ENCODE measurements at places on chromosomes 6 and 20.

- no peak for DNase-seq
Observed at GRCh38 chr6:35435074-35435837, 16.9 kb upstream of the FANCE start.

DNA sequence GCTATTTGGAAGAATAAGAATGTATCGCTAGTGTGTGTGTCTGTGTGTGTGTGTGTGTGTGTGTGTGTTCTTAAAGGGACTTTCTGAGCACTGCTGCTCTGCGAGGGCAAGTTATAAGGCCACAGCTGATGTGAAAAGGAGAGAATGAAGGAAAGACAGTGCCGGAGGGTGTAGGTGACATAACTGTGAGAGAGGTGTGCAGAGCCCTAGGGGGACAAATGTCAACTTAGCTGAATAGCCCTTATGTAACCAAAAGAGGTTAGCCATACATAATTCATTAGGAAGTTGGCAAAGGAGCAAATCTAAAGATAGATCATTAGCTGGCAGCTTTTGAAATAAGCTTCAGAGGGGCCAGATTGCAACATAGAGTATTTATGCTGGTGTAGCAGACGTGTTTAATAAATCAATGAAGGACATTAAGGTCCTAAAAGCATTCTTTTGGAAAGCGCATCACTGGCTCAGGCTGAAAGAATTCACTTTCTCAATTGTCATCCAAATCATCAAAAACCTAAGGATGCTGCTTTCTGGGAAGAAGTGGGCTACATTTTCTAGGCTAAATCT is 81.0 kb downstream of the NDUFAF5 start:
- no peak for DNase-seq

DNA sequence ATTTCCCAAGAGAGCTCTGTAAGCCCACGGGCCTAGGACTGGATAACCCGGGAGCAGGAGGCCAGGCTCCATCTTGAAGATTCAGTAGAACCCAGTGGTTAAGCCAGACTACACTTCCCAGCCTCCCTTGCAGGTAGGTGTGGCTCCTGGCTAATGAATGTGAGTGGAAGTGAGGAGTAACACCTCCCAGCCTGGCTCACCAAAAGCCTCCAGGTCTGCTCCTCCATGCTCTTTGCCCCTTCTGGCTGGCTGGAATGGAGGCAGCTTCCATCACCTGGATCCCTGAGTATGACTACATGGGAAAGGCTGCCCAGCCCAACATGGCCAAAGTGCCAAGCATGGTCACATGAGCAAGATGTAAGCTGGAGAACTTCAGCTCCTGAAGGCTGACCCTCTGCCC is 9.7 kb downstream of the LRRN4 start:
- DNase-seq, result no peak

GRCh38 chr20:17358854-17359253 is 132.0 kb downstream of the PCSK2 start:
- no peak for DNase-seq

GRCh38 chr6:76351275-76351674 is 278.8 kb upstream of the IMPG1 start:
- no peak for DNase-seq

DNA sequence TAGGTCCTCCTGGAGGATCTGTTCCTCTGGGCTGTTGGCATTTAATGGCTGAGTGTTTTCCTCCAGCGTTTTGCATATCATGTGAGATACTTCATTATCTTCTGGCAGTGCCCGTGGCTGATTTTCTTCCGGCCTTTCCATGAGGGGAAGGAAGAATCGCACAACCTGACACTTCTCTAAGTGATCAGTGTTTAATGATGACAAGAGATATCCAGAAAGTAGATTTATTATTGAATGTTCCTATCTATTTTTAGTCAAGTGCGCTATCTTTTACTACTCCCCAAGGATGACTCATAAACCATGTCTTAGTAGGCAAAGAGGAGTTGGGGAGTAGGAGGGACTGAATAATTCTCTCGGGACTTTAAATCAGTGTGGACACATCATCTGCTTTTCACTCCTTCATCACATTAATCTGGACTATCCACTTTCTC is 149.7 kb downstream of the PLCB4 start:
- no peak for DNase-seq

DNA sequence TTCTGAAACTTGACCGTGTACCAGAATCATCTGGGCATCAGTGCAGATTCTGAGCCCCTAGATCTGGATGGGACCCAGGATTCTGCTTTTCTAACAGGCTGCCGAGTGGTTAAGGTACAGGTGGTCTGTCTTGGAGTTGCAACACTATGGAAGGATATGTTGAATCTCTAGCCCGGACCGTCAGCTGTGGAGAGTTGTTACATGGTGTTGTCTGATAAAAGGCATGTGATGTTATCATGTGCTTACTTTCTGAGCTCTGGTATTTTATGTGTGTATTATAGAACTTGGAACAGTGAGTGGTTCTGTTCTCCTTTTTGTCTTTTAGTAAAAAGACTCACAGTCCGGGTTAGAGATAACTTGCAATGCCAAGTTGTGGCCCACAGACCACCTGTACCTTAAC is 123.0 kb downstream of the JARID2 start:
- no peak for DNase-seq

- DNase-seq, result no peak
Observed at GRCh38 chr6:27334141-27334540, 22.1 kb upstream of the POM121L2 start.

- DNase-seq, result no peak
Observed at GRCh38 chr6:87396595-87397392, 11.0 kb upstream of the CFAP206 start.

DNA sequence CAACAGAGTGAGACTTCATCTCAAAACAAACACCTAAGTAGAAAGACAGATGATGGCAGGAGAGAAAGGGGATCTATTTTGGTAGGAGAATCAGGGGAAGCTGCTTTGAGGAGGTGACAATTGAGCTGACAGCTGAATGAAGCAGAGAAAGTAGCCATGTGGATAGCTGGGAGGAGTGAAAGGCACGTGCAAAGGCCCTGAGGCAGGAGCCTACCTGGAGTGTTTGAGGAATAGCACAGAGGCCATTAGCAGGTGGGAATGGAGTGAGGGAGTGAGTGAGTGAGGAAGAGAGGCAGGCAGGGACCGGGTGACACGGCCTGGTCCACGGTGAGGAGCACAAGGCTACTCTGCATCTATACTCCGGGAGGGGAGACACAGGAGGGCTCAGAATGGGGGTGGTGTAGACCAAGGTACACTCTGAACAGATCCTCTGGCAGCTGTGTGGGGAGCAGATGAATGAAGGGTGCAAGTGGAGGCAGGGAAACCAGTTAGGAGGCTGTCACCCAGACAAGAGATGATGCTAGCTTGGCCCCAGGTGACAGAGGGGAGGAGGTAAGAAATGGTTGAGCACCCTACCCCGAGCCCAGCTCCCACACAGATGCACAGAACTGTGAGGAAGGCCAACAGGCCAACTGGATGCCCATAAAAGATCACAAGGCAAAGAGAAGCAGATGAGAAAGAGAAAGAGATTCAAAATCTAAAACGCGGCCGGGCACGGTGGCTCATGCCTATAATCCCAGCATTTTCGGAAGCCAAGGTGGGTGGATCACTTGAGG is 43.6 kb downstream of the NFATC2 start:
- DNase-seq, result no peak

GRCh38 chr20:46544576-46544975 is 5.9 kb downstream of the OCSTAMP start:
- no peak for DNase-seq

DNA sequence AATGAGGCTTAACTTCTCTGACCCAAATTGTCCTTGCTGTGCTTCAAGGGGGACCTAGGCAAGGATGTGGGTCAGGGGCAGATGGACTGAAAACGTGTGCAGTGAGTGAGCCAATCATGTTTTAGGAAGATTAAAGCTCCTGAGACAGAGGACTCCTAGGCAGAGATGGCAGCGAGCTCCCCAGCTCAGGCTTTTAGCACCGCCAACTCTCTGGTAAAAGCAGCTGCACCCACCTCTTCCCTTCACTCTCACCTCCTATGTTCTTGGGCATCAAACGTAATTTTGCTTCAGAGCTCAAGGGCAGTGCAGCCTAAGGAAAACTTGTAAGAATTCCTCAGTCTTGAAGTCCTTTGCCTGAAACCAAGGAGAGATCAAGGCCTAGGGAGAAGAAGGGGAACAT is 10.3 kb downstream of the RPP21 start:
- no peak for DNase-seq

GRCh38 chr6:170029416-170030283 is 261.2 kb downstream of the DLL1 start:
- DNase-seq, result no peak

DNA sequence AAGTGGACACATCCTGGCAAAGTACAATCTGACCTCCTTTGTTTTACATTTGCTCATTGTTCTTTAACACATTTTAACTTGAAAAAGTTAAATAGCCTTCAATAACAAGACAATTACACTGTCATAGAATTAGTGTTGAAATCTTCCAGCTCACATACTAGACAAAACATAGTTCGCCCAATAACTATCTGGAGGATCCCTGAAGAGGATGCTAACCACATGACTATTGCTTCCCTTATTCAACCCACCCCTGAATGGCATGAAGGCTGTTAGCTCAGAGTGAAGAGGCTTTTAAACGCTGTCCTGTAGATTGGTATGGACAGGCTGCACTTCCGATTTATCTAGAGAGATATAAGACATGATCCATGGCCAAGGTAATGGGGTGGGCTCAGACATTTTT is 15.0 kb upstream of the DSE start:
- no peak for DNase-seq

DNA sequence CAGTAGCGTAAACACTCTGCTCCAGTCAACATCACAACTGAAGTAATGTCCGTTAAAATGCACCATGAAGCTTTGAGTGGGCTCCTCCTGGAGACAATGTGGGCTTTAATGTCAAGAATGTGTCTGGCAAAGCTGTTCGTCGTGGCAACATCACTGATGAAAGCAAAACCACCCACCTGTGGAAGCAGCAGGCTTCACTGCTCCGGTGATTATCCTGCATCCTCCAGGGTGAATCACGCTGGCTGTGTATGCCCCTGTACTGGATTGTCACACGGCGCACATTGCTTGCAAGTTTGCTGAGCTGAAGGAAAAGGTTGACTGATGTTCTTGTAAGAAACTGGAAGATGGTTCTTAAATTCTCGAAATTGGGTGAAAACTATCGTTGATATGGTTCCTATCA is 128.5 kb downstream of the MOXD1 start:
- DNase-seq, result no peak

GRCh38 chr20:16758454-16759180 is 10.5 kb downstream of the OTOR start:
- no peak for DNase-seq

GRCh38 chr20:56909918-56910714 is 281.0 kb downstream of the TFAP2C start:
- DNase-seq, result no peak

DNA sequence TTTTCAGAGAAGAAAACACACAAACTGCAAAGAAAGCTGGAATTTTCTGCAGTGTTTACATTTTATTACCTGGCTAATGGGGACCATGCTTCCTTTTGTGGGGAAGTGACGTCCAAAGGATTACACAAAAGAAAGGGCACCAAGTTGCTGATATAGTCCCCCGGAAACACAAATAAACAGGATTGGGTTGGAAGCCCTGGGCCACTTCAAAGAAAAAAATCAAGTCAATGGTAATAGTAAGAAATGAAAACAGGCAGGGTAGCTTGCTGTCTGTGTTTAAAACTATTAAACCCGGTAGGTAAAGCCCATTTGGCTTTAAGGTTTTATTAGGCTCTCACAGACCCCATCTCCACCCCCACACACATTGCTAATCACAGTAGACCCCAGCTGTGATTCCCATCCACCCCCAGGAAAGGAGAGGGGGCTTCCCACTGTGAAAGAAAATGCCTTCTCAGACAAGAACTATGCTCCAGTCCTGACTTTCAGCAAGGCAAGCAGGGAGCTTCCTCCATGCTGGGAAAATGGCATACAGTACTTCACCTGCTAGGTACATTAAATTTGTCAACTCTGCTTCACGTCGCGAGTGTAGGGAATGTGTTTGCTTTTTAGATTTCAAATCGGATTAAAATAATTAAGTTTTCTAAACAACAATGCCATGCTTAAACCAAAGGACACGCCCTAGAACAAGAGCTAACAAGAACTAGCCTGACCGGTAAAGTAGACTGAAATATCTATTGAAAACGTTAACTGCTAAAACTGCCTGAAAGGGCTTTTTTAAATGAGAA is 1.1 kb downstream of the PERP start:
- no peak for DNase-seq

DNA sequence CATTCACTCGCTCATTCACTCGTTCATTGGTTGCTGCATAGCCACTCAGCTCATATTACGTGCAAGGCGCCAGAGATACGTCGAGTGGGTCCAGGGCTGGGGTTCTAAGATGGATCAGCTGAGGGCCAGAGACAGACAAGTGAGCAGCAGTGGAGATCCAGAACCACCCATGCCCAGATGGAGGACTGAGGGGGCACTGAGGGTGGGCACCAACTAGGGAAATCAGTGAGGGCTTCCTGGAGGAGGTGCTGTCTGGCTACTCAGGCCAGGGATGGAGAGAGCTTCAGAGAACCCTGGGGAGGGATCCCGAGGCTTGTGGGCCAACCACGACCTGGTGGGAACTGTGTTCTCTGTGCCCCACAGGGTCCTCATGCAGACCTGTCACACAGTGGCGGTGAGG is 364 bp upstream of the SPDEF start:
- DNase-seq, result no peak

- DNase-seq, result no peak
Observed at GRCh38 chr6:145632971-145633370, 102.3 kb downstream of the EPM2A start.

- DNase-seq, result no peak
Observed at GRCh38 chr6:24755279-24755678, 19.5 kb upstream of the GMNN start.

GRCh38 chr6:168618546-168619315 is 177.7 kb downstream of the SMOC2 start:
- DNase-seq, result no peak

DNA sequence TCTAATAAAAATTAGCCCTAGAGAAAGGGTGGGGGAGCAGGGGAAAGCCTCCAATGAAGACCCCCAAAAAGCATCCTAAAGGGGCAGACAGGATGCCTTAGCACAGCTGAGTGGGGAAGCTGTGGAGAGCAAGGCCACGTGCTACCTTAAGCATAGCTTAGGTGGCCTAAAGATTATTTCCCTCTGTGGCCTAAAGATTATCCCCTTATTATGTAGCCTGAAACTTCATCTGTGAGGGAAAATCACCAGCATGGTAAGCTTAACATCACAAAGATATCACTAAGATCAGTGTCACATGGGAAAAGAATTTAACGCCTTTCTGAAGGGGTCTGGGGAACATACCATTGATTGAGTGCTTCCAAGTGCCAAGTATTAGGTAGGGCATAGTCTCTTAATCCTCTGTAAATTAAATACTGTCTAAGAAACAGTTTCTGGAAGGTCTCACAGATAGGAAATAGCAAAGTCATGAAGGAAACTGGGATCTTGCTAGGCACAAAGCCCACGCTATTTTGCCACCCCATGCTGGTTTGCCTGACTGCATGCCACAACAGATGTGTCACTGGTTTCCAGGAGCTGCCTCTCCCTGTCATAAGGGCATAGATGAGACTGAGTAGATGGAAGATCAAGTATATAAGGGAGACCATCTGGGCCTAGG is 170.0 kb downstream of the HACE1 start:
- no peak for DNase-seq

GRCh38 chr6:45571159-45571558 is 193.4 kb upstream of the SUPT3H start:
- DNase-seq, result no peak

- no peak for DNase-seq
Observed at GRCh38 chr6:52108128-52108527, 20.7 kb upstream of the PKHD1 start.

- no peak for DNase-seq
Observed at GRCh38 chr6:129748901-129749748, 39.1 kb upstream of the ARHGAP18 start.

GRCh38 chr6:168867247-168868102 is 386.2 kb downstream of the THBS2 start:
- no peak for DNase-seq

Data from CD8-positive, alpha-beta memory T cell (primary cell).